ENCODE measurements at places on chromosomes 6 and 20.

- no peak for DNase-seq
Observed at GRCh38 chr6:39178804-39179203, 50.5 kb downstream of the KCNK5 start.

DNA sequence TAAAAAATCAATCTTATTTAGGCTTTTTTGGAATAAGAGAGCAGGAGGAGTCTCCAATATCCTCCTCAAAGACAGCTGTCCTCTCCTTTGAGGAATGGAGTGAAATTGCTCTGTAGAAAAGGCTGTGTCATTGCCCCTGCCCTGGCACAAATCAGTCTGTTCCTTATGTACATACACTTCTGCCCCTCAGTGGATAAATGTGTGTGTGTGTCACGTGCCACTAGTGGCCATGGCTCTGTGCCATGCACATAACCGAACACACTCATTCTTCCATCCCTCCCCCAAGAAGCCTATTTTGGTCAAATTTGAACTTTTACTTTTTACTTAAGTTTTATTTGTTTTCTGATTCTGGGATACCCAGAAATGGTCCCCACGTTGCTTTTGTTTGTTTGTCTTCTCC lies 49.2 kb downstream of the ANKS1A start:
- DNase-seq = no peak

DNA sequence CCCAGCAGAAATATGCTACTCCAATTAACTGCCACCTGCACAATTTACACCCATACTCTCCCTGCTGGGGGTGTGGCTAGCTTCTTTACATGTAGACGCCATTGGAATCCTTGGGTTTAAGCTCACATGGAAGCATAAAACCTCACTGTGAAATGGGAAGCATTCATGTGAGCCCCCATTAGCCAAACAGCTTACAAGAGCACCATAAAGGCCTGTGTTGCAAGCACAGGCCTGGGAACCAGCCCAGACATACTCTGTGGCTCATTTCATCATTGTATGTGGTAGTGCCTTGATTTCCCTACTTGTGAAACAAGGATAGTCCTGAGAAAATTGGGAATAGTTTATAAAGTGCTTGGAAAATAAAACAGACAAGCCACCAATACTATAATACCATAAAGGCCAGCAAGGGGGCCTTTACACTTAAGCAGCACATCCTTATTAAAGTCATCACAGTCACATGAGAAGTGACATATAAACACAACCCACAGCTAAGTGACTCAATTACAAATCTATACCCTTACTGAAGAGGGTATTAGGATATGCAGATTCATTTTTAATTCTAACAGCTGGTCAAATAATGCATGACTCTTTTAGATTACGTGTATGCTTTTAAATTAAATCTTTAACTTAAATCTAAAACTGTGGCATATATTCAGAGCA lies 6.8 kb downstream of the ADNP start:
- DNase-seq = no peak

DNA sequence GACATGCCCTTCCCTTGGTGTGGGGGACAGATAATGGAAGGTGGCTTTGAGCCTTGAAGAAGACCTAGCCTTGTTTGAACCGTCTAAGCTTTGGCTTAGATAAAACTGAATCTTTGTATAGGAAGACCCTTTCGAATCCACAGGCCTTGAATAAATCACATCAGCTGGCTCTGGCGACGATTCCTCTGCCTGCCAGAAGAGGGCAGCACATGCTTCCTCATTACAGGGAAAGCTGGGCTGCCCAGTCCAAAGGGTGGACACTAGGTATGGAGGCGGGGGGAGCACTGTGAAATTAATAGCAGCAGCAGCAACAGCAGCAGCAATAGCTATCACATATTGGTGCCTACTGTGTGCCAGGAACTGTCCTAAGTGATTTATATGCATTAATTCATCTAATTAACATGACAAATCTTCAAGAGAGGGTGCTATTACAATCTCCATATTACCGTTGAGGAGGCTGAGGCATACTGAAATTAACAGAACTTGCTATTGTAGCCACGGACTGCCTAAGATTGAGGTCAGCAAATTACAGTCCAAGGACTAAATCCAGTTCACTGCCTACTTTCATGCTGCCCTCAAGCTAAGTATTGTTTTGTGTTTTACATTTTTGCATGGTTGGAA lies 85.1 kb downstream of the CLIC5 start:
- DNase-seq = peak; percentile 75

Data from left ventricle myocardium superior (tissue), 1 donor.